Mesenteric fat pad (tissue), 1 donor: ENCODE measurements at places on chromosomes 2 and 18.

DNA sequence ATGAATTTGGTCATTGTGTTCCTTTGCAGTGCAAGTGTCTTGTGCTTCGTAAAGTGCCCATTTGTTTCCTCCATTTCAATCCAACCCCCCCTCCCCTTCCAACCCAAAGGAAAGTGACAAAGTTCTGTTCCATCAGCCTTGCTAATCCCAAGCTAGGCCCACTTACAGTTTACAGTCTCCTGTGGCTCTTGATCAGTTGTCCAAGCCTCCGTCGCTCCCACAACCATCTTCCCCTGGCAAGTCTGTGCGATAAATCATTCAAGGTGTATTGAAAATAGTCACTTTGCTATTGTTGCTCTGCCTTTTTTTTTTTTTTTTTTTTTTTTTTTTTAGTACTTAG lies 6.5 kb downstream of the POU3F3 start:
- no peak for DNase-seq

- no peak for DNase-seq
Measured at GRCh38 chr2:69605284-69605683, 38.3 kb downstream of the AAK1 start.

DNA sequence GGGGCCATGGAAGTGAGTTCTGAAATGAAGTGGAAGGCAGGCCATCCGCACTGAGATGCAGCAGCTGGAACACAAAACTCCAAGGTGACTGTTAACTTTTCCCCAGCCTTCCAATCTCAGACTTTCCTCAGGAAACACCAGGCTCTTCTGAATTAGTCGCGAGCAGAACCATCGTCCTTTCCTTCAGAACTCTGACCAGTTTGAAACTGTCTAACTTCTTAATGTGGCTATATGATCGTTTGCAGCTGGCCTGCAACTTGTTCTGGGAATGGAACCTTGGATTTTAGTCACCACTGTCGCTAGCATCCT lies 620 bp upstream of the RPL37A start:
- DNase-seq, result no peak

GRCh38 chr2:203578759-203579643 lies 43.9 kb upstream of the RAPH1 start:
- no peak for DNase-seq

- DNase-seq, result no peak
Measured at GRCh38 chr2:207296265-207296948, 130.7 kb upstream of the KLF7 start.

DNA sequence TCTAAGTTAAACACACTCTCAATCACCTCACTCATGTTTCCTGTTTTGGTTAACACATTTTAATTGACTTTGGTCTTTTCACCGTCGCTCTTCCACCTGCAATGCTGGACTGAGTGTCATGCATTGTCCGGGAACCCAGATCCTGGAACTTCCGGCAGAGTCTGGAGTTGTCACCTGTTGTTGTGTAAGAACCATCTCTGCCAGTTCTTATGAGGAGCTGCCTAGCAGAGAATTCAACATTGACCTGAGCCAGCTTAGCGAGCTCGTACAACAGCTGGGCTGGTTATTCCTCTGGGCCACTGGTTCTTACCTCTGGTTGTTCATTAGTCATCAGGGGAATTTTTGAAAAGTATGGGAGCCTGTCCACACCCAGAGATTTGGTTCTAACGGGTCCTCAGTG lies 75.7 kb downstream of the BCL2L11 start:
- DNase-seq, result no peak

GRCh38 chr18:34709750-34710441 lies at the start of gene DTNA:
Gene DTNA, plus strand, starts transcription at chr18:34710298. Its CDS starts 45,679 bp downstream, at chr18:34755977.
- DNase-seq, result no peak

DNA sequence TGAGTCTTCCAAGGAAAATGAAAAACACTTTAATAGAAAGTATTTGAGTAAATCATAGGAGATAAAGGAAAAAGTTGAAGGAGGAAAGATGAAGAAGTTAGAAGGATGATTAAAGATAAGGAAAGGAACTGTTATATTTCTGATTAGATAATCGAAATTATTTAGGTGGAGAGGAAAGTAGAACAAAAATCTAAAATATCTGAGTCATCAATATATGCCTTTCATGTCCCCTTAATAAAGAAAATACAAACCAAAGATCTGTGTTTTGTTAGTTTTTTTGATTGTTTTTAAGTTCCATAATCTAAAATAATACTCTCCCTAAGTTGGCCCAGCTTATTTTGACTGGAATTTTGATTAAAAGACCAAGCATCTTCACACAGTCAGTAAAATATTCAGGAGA lies 412.9 kb upstream of the DDX18 start:
- DNase-seq, result no peak

- DNase-seq, result no peak
Measured at GRCh38 chr2:231393149-231394131, 2.1 kb upstream of the B3GNT7 start.

GRCh38 chr2:38653715-38654527 lies 12.0 kb upstream of the GALM start:
- no peak for DNase-seq

GRCh38 chr18:49666045-49666775 lies 104.4 kb downstream of the LIPG start:
- no peak for DNase-seq

GRCh38 chr2:208250388-208250787 lies 4.5 kb downstream of the IDH1 start:
- DNase-seq, result no peak
